ENCODE measurements at places on chromosomes 3 and 15.

DNA sequence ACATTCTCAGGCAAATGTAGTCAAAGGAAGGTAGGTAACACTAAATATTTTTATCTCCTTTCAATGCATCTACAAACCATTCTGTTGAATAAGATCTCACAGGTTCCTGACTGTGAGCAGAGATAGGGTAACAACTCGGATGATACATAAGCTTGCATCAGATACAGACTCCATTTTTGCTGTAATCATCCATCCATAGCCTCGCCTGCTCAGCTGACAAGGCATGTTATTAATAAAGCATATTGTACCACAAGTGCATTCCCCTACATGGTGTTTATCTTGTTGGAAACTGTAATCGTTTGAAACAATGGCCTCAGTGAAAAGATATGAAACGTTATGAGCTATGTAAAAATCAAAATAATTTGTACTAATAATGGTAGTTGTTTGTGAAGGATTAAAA, 35.4 kb upstream of the TCF12 start:
- no peak for DNase-seq

DNA sequence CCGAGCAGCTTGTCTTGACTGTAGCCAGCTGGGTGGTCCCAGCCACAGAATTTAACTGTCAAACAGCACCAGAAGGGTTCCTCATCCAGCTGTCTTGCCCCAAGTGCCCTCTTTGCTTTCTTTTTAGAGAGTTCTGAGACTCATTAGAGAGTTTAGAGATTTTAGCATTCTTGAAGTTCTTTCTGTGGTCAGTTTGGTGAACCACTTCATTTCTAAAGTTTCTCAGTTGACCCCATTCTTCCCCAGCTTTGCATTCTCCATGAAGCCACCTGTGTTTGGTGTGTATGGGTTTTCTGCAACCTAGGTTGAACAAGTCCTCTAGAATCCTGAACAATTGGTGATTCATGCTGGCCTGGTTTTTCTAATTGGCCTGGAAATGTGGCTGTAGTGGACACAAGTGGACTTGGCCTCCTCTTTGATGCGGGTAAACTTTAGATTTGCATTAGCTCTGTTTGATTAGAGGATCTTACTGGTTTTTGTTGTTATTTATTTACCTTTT, 33.7 kb downstream of the FLNB start:
- DNase-seq: no peak

GRCh38 chr15:71091601-71092000, 23.7 kb upstream of the THSD4 start:
- no peak for DNase-seq

DNA sequence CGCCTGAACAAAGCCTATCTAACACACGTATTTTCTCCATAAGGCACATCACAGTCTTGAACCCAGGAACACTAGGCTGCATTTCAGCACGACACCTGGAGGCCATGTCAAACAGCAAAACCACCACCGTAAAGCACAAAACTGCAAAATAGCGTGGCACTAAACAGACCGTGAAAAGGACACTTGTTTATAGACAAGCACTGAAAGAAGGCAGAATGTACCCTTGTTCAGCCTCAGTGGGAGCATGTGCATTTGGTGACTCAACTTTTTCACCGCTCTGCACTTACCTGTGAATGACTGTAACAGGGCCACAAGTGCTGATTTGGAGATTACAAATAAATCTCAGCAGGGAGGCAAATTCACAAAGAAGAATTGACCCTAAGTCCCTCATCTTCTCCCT, 80.8 kb downstream of the ISG20 start:
- DNase-seq: no peak

GRCh38 chr15:61835029-61835428, 225.2 kb downstream of the VPS13C start:
- no peak for DNase-seq

DNA sequence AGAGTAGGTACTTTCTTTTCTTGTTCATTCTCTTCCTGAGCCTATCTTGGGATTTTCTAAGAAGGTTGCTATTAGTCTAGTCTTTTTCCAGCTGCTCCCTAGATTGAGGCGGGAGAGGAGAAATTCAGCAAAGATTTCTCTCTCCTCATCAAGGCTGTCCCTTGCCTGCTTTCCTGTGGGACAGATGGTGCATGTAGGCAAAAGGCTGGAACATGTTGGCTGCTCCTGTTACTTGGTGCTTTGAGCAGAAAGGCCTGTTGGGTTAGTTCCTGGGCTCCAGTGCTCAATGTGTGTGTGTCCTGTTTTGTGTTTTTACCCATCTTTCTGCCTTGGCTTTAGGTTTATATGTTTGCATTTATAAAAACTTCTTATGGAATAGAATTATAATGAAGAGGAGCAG, 9.1 kb upstream of the SNRPN start:
- no peak for DNase-seq

- peak; percentile 86 for DNase-seq
These were observed 195.4 kb downstream of the FMN1 start for GRCh38 chr15:32998979-32999672.

Data from sigmoid colon (tissue), 7 donors.